Activated T-helper 2 cell treated with anti-CD3 and anti-CD28 coated beads, Interferon-gamma antibody, Interleukin-2, Interleukin-4, amounts not matched to agents 10 μg/mL and 5 μg/mL and 100 μg/mL, durations not matched to agents 14 hours and 24 hours and 36 hours (primary cell): ENCODE measurements at places on chromosomes 7 and 10. TPM values are rescaled to one million over a fixed set of nuclear protein-coding genes. Genes with fewer than 3 reads are reported as not detected.

- H3K27ac ChIP-seq, result no peak overlapping the region
- no peaks in the 10 kb centered on the region for H3K4me1 ChIP-seq
- no peak for DNase-seq
Observed at GRCh38 chr7:69060516-69060915, 537.8 kb upstream of the AUTS2 start.

- no peak overlapping the region for H3K4me3 ChIP-seq
- H3K36me3 ChIP-seq, result no peaks in the 10 kb centered on the region
- no peaks in the 10 kb centered on the region for H3K4me1 ChIP-seq
- no peak for DNase-seq
Observed at GRCh38 chr10:10930979-10931743, 86.5 kb upstream of the CELF2 start.

DNA sequence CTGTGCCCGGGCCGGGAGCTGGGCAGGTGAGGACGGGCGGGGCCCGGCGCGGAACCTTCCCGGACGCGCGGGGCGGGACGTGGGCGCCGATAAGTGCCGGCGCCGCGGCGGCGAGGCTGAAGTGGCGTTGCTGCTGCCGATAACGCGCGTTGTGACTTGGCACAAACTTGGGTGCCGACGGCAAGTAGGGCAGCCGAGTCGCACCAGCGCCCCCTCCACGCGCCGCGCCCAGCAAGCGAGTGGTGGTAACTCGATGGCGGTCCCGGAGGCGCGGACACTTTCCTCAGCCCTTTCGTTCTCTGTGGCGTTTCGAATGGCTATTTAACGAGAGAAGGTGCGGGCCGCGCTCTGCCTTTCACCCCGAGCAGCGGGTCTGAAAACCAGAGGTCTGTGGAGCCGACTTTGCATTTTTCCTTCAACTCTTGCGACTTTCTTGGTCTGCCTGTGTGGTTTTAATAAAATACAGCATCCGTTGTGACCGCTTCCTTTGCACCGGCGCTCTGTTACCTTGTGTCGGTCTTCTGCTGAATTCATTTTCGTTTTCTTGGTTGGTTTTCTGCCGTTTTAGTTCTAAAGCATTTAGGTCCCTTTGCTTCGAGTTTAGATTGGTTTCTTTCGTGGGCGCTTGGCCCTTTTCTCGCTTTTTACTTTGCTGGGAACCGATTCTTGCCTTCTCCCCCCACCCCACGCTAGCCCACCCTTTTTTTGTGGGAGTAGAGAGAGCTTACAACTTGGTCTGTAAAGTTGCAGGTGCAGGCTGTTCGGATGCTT is 701 bp downstream of the STK17A start:
- peak; percentile 63 for DNase-seq
- H3K4me1 ChIP-seq, result peaks cover 38% of the 10 kb centered on the region
- peak overlapping the region; percentile 91 for H3K27ac ChIP-seq
- peaks cover 19% of the 10 kb centered on the region for H3K27me3 ChIP-seq
- peaks cover 4% of the 10 kb centered on the region for H3K36me3 ChIP-seq

DNA sequence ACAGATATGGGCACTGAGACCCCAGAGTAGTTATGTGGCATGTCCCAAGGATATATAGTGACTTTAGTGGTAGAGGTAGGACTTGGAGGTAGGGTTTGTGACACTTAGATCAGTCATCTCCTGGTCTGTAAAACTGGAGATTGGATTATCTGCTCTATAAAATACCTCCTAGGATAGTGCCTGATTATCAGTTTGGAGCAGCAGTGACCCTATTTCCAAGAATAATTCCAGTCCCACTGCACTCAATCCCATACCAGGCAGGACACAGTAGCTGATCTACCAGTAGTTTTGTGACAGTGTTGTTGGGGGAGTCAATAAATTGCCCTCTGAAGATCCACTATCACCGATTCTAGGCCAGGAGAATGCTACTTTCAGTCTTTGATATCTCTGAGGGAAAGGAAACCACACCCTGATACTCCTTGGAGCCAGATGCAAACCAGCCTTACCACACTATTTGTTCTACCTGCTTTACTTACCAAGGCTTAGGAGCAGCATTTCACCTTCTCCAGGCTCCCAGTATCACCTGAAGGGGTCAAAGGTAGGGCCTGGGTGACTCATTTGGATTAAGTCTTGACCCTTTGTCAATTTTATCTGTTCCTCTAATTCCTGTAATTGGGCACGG is 30.6 kb downstream of the KMT2E start:
- DNase-seq, result no peak
- H3K36me3 ChIP-seq, result peaks cover 65% of the 10 kb centered on the region
- H3K4me3 ChIP-seq, result no peak overlapping the region
- no peaks in the 10 kb centered on the region for H3K27me3 ChIP-seq
- no peak overlapping the region for H3K27ac ChIP-seq
- H3K4me1 ChIP-seq, result peaks cover 23% of the 10 kb centered on the region

DNA sequence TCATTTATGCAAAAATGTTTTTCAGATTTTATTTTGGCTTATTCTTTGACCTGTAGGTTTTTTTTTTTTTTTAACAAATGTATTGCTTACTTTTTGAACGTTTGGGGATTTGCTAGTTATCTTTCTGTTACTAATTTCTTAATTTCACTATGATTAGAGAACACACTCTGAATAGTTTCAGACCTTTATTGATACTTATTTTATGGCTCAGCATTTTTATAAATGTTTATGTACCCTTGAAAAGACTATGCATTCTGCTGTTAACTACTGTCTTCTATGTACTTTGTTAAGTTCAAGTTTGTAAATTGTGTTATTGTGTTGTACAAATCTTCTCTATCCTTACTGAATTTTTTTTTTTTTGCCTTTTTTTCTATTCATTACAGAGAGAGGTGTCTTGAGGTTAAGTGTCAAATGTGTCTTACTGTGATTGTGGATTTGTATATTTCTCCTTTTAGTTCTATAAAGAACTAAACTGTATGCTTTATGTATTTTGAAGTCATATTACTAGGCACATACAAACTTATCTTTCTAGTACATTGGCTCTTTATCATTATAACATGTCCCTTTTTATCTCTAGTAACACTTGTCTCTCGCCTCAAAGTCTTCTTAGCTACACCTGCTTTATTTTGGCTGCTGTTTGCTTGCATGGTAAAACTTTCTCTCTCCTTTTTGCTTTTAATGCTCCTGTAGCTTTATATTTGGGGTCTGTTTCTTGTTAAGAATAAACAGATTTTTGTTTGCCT is 8.1 kb downstream of the MKLN1 start:
- H3K4me3 ChIP-seq, result no peak overlapping the region
- no peak for DNase-seq
- H3K4me1 ChIP-seq, result peaks cover 11% of the 10 kb centered on the region
- H3K36me3 ChIP-seq, result peaks cover 70% of the 10 kb centered on the region
- H3K27me3 ChIP-seq, result no peaks in the 10 kb centered on the region
- H3K27ac ChIP-seq, result no peak overlapping the region

- H3K27ac ChIP-seq, result no peak overlapping the region
- DNase-seq, result no peak
- no peak overlapping the region for H3K4me3 ChIP-seq
- no peaks in the 10 kb centered on the region for H3K27me3 ChIP-seq
- H3K4me1 ChIP-seq, result no peaks in the 10 kb centered on the region
Observed at GRCh38 chr7:102111061-102112041, 175.3 kb upstream of the SH2B2 start.

DNA sequence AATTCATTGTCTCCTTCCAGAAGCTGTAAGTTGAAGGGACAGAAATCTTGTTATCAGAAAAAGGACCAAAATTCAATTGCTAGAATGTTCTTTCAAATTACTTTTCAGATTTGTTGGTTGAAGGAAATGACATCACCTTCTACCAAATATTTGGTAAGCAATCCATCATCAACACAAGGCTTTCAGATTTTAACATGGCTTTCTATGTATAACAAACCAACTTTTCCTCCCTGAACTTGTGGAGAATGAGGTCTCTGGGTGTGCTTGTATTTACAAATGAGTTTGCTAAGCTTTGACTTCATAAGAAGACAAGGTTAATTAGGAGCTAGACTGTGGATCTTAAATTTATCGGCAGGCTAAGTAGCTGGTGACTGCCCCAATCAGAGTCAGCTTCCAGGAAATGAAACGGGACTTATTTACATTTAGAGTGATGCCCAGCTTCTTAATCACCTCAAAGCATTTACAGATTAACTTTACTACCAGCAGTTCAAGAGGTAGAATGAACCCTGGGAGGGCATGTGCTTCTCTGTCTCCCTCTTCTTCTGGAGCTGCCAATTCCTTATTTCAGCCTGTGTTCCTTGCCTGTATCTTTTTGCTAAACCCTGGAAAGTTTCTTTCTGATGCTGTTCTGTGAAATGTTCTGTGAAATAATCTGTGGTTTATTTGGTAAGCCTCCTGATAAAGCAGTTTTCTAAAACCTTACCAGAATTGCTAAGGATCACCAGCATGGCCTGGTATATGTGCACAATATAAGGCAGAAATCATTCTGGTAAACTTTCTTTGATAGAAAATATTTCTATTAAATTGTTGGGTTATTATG is 248.8 kb upstream of the FZD8 start:
- H3K4me3 ChIP-seq, result no peak overlapping the region
- no peaks in the 10 kb centered on the region for H3K4me1 ChIP-seq
- H3K27me3 ChIP-seq, result no peaks in the 10 kb centered on the region
- no peaks in the 10 kb centered on the region for H3K36me3 ChIP-seq
- DNase-seq, result no peak
- no peak overlapping the region for H3K27ac ChIP-seq

- no peak overlapping the region for H3K27ac ChIP-seq
- no peak overlapping the region for H3K4me3 ChIP-seq
- no peak for DNase-seq
- H3K4me1 ChIP-seq, result no peaks in the 10 kb centered on the region
Observed at GRCh38 chr7:108037741-108038140, 34.8 kb upstream of the LAMB1 start.

DNA sequence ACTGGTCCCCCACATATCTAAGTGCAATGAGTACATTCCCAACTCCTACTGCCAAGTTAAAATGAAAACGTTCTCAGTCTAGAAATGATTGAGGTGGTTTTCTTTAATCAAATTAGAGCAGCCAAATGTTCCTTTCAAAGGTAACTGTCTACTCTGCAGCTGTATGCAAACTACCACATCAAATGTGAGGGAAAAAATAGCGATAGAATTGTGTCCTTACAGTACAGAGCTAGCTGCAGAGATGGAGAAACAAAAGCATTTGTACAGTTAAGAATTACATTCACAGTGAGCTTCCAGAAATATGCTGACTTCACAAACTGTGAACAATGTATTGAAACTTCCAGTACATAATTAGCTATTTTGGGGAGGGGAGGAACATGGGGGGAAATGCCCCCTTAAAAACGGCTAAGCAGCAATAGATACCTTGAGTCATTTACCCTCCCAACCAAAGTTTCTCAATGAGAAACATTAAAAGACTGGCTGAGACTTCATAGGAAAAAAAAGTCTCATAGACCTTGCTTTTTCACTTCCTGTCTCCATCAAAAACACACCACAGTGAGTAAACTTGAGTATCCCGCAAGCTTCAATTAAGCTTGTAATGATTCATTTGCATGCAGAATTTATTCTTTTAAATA is 22.9 kb downstream of the CDK6 start:
- H3K4me1 ChIP-seq, result peaks cover 72% of the 10 kb centered on the region
- H3K27me3 ChIP-seq, result no peaks in the 10 kb centered on the region

GRCh38 chr10:19819419-19820033 is 3.3 kb downstream of the PLXDC2 start:
- peaks cover 31% of the 10 kb centered on the region for H3K27me3 ChIP-seq
- no peaks in the 10 kb centered on the region for H3K36me3 ChIP-seq
- no peaks in the 10 kb centered on the region for H3K4me1 ChIP-seq

- H3K4me1 ChIP-seq, result peaks cover 16% of the 10 kb centered on the region
- H3K27ac ChIP-seq, result no peak overlapping the region
- H3K4me3 ChIP-seq, result no peak overlapping the region
- H3K27me3 ChIP-seq, result peaks cover 60% of the 10 kb centered on the region
- DNase-seq, result no peak
Observed at GRCh38 chr7:28180031-28180363, 598 bp downstream of the JAZF1 start.

GRCh38 chr7:70776627-70777101 is 355.3 kb upstream of the GALNT17 start:
- H3K27ac ChIP-seq, result no peak overlapping the region
- no peaks in the 10 kb centered on the region for H3K36me3 ChIP-seq
- no peak overlapping the region for H3K4me3 ChIP-seq
- no peak for DNase-seq
- H3K4me1 ChIP-seq, result peaks cover 34% of the 10 kb centered on the region
- no peaks in the 10 kb centered on the region for H3K27me3 ChIP-seq

- H3K4me3 ChIP-seq, result no peak overlapping the region
- peaks cover 2% of the 10 kb centered on the region for H3K4me1 ChIP-seq
- H3K36me3 ChIP-seq, result peaks cover under 1% of the 10 kb centered on the region
- no peak overlapping the region for H3K27ac ChIP-seq
- no peaks in the 10 kb centered on the region for H3K27me3 ChIP-seq
- DNase-seq, result no peak
Observed at GRCh38 chr10:38070501-38070900, 23.6 kb upstream of the ZNF37A start.

DNA sequence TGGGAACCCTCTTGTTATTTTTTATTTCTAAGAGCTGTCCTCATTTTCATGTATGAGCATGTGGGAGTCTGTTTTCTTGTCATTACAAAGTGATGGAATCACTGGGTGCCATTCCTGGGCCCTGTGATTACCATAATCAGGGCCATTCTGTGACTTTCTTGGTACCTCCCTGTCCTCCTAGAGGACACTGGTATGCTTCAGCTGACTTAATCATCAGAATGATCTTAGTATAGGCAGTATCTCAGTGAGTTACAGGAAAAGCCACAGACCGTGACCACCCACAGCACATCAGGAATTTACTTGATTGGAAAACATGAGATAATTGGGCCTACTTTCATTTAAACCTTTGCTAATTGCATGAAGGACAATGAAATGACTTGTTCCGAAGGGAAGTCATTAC is 7.2 kb downstream of the NOM1 start:
- DNase-seq, result no peak
- H3K27me3 ChIP-seq, result no peaks in the 10 kb centered on the region

DNA sequence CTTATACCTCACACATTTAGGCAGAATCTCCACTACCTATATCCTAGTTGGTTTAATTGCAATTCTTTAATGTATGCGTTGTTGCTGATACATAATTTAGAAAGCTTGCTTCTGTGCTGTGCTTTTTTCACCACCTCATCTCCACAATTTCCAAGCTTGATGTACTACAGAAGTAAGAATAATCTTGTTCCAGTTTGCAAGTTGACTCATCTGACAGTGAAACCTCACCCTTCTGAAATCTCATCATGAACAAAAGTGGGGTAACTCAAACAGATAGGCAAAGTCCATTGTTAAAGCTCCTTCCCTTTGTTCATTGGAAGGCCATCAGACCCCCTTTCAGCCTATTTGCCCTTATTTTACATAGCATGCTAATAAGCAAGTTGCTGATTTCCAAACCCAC is 13.6 kb downstream of the EIF4EBP2 start:
- no peaks in the 10 kb centered on the region for H3K27me3 ChIP-seq
- DNase-seq, result no peak
- peaks cover 33% of the 10 kb centered on the region for H3K4me1 ChIP-seq
- H3K36me3 ChIP-seq, result peaks cover 42% of the 10 kb centered on the region
- H3K27ac ChIP-seq, result peak overlapping the region; percentile 5

- no peak overlapping the region for H3K4me3 ChIP-seq
- peak overlapping the region; percentile 4 for H3K27ac ChIP-seq
- H3K4me1 ChIP-seq, result peaks cover 63% of the 10 kb centered on the region
- no peak for DNase-seq
- no peaks in the 10 kb centered on the region for H3K27me3 ChIP-seq
Observed at GRCh38 chr10:6167456-6167855, 35.3 kb upstream of the PFKFB3 start.

Gene LMOD2
- not detected in 2 replicates for total RNA-seq

Gene GNGT1
- not detected in 2 replicates for total RNA-seq

Gene NEUROG3
- not detected in 2 replicates for total RNA-seq

Gene CALML5
- not detected in 2 replicates for total RNA-seq

Gene VIPR2
- 3.1 and 4.2 TPM in 2 replicates for total RNA-seq

Gene SH2D4B
- total RNA-seq, result 0.05 TPM in 1 of 2 replicates, not detected in the other

Gene PLEKHS1
- not detected in 2 replicates for total RNA-seq

Gene TSPAN12
- not detected in 2 replicates for total RNA-seq

Gene ITGB1
- total RNA-seq, result 77.8 and 78.7 TPM in 2 replicates

Gene ACSL5
- 39.7 and 45.9 TPM in 2 replicates for total RNA-seq

Gene ENTPD1
- 37.1 and 37.5 TPM in 2 replicates for total RNA-seq
